ENCODE measurements at places on chromosomes 16 and 17.
A peak's percentile ranks its signal among the peaks of the same experiment; 100 is the strongest.

DNA sequence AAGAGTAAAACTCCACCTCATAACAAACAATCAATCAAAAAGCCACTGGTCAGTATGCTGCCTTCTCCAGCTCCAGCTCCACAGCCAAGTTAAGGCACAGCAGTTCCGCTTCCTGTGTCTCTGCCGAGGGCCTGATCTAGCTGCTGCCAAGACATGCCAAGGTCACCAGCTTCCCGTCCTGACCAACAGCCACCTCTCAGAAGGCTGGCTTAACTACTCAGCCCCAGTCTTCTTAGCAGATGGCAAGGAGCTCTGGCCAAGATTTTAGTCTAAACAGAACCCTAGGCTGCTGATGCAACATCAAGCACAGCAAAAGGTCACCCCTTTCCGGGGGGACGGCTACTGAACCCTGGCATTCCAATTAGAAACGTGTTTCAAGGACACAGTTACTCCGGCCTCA is 17.7 kb upstream of the MNT start:
- DNase-seq: no peak

GRCh38 chr16:29875206-29875605 is 12.2 kb upstream of the CDIPT start:
- DNase-seq: no peak

DNA sequence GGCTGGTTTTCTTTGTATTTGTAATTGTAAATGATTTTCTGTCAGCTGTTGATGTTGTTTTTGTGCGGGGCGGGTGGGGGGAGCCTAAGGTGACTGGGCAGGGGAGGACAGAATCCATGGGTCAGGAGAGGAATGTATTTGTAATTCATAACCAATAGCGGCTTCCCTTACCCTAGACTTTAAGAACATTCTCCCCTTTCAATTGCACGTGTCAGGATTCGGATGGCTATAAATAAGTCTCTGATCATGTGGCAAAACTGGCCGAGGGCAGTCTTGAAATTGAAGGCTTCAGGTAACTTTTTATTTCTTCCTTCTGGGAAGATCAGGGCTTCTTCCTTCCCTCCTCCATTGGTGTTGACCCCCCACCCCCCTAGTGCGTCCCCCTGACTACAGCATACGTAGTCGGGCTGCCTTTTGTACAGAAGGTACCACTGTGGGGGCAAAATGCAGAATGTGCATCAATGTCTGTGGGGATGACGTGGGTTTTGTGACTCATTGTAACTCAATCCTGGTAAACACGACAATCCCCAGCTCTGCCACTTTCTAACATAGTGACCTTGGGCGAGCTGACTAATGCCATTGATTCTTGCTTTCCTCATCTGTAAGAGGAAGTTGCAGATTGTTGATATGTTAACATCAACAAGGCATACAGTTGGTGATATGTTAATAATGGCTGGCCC is 16.2 kb downstream of the MARCHF10 start:
- DNase-seq: no peak

DNA sequence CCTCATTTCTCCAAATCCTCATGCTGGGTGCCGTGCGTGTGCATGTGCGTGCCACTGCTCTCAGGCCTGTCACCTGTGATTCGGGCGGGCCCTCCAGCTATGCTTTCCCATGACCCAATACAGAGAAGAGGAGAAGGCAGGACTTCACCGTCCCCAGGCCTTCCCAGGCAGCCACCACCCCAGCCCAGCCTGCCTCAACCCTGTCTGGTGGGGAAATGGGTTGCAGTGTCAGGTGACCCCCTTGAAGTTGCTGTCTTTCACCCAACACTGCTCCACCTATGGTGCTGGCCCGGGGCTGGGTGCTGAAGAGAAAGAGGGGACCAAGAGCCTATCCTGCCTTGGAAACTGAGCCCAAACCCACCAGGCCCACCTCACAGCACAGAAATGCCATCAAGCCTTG is 94.7 kb downstream of the GOSR1 start:
- DNase-seq: no peak

- no peak for DNase-seq
Measured at GRCh38 chr17:79188048-79188447, 113.4 kb downstream of the ENGASE start.

DNA sequence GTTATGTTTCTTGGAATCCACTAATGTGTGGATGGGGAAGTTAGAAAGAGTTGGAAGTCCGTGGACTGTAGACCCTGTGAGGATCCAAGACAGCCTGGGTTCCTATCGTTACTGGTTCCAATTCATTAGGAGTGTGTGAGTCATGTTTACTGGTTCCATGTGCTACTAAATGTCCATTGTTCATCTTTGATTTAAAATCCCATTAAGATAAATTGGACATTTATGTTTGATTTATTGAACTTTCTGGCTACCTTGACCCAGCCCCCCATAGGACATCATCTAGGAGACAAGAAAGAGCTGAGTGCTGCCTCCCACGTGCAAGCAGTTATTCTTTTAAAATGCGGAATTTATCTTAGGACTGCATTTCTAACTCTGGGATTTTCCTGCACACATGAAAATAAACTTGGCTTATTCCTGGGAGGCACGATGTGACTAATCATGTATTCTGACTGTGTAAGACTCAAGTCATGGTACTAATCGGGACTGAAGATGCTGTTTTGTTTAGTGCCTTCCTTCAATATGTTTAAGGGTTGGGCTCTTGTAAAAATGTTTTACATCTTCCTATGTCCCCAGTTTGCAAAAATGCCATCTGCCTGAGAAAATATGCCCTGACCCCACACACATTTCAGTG is 53.4 kb downstream of the RGS9 start:
- DNase-seq: no peak

DNA sequence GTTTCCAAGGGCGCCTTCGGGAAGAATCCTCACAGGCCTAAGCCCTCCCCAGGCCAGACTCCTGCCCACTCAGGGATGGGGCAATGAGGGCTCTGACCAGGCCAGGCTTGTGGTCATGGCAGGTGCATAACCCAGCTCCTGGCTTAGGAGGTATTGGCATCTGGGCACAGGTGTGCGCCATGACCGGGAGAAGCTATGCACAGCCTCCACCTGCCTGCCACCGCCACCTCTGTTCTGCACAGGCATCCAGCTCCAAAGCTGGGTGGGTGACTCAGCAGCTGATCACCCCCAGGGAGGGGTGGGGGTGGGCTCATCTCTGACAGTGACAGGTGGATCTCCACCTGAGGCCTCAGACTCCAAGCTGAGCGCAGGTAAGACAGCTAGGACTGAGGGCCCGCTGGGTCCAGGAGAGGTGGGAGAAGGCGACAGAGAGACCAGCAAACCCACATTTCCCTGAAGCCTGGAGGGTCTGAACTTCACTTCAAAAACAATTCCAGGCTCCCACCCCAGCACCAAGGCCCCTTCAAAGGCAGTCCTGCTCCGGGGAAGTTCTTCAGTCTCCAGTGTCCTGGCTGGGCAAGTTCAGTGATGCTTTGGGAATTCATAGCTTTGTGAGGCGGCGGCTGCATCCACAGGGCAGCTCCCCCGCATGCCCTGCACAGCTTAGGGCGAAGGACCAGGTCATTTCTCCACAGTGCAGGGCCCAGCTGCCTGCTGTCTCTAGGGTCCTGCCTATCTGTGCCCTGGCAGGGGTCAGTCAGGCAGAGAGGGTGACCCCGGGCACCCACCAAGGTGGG is 121.6 kb upstream of the SMURF2 start:
- no peak for DNase-seq

DNA sequence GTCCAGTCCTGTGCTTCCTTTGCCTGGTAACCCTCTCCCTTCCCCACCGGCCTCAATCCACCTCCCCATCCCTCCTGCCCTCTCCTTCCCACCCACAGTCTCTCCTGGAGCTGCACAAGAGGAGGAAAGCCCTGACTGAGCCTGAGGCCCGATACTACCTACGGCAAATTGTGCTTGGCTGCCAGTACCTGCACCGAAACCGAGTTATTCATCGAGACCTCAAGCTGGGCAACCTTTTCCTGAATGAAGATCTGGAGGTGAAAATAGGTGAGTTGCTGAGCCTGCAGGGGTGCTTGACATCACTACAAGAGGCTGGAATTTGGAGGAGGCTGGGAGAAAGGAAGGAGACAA is 1.3 kb downstream of the PLK1 start:
- DNase-seq: no peak

- DNase-seq: no peak
Measured at GRCh38 chr17:73357318-73357717, 45.5 kb upstream of the CDC42EP4 start.

DNA sequence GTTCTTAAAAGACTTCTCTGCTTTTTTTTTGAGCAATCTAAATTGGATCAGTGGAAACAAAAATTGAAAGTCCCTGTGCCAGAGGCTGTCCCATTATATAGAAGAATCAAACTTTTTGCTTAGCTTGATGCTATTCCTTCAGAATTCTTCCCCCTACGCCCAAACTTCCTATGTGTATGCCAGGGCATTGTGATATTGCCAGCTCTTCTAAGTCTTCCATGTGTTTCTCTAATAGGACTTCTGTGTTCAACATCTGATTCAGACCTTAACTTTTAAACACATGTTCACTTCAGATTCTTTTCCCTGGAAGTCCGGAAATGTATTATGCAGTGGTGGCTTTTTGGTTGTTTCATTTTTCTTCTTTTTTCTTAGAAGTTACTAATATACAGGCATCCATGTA is 18.7 kb downstream of the PTRH2 start:
- no peak for DNase-seq

DNA sequence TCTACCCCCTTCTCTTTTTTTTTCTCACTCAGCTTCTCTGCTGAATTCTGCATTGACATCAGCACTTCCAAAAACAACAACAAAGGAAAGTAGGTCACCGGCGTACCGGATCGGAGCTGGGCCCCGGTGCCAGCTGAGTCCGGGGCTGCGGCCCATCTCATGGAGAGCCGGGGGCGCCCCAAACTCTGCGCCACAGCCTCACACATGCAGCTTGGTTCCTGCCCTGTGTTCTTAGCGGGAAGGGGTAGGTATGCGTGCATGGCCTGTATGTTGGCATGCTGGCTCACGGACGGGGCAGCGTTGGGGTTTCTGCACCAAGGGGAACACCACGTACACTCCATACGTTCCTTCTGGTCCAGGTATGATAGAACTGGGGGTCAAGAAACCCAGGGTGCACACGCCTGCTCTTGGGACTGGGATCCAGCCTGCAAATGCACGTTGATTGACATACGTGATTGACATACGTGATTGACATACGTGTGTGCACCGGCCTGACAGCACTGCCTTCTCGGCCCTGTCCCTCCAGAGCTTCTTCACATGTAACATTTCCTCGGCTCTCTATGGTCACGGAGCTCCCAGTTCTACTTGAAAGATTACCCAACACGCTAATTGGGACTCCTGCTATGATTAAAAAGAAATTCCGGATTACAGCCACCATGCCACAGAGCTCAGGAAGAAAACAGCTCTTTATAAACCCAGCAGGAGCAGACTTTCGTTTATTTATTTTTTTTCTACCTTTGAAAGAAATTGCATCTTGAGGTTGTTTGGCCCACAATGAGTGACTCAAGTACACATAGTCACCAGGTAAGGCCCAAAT is 88.7 kb downstream of the RPA1 start:
- no peak for DNase-seq

DNA sequence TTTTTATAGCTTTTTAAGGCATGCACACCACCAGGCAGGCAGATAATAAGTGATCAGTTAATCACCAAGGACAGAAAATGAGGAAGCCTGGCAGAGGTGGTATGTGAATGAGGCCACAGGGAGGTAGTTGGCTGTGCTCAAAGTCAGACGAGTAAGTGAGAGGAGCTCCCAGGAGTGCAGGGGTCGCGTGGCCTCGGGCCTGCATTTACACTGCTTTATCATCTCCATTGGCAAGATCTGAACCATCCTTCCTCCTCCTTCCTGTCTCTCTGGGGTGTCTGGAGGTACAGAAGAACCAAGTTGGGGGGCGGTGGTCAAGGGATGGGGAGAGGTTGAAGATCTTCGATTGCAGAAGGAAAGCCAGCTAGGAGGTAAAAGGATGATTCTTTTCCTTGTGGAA is 320.1 kb downstream of the SOX9 start:
- DNase-seq: no peak

- no peak for DNase-seq
Measured at GRCh38 chr16:49411121-49411970, 37.7 kb downstream of the C16orf78 start.

- no peak for DNase-seq
Measured at GRCh38 chr17:57406981-57407286, 150.6 kb downstream of the MSI2 start.

DNA sequence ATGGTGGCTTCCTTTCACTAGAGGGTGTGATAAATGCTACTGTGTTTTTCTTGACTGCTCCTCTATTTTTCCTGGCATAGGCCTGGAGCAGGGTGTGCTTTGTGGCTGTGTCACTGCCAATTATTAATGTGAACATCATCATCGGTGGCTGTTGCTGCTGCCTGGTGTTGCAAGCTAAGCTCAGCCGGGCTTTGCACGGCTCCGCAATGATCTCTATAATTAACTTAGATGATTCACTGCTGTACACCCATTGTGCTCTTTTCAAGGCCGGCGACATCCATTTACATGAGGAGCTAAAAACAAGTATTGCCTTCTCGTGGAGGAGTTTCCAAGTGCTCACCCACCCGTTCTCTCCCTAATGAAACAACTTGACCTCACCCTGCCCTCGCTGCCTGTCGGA is 160.1 kb upstream of the IRX3 start:
- DNase-seq: no peak

DNA sequence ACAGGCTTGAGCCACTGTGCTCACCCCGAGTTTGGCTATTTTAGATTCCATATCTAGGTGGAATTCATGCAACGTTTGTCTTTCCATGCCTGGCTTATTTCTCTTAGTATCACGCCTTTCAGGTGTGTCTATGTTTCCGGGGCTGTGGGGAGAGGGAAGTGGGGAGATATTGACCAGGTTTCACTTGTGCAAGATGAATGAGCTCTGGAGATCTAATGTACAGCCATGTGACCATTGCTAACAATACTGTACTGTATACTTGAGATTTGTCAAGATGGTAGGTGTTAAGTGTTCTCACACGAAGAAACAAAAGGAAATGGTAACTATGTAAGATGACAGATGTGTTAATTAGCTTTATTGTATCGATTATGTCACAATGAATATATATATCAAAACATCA is 199.6 kb downstream of the SHISA9 start:
- DNase-seq: no peak

DNA sequence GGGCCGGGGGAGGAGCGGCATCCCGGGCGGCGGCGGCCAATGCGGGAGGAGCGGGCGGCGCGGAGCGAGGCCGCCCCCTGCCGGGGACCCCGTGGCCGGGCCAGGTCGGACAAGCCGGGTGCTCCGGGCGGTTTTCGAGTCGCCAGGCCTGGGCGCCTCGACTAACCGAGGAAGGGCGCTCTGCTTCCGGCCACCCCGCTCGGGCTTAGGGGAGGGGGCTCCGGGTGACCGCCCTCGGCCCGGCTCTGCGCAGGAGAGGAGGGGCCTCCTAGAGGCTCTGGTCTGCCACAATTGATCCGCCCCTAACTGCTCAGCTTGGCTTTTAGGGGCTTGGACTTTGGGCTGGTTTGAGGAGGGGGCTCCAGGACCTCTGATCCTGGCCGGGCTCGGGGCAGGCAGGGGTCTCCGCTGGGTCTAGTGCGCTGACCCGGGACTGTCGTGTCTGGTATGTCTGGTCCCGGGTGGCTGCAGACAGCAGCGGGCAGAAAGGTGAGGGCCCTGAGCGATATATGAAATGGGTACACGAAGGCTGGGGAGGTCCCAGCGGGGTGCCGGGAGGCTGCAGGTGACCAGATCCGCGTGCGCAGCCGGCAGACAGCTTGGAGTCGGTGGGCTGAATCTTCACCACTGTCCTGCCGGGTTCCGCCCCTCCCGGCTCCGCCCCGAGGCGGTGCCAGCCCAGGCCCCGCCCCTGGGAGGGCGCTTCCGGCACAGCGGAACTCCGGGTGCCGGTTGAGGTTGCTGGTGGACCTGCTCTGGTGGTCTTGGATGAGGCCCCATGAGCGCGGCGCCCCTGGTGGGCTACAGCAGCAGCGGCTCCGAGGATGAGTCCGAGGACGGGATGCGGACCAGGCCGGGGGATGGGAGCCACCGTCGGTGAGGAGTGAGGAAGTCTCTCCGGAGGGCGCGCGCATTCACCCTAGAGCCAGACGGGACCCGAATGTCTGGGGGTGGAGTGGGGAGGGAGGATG is at the start of gene USB1:
Gene USB1 (plus strand): TSS at position 702 of the 971 bp plus-strand sequence. CDS start 77 bp downstream, at position 779.
- peak; percentile 87 for DNase-seq

Measured in effector memory CD8-positive, alpha-beta T cell (primary cell).